ENCODE measurements at places on chromosomes 3 and 15. TPM values are rescaled to one million over a fixed set of nuclear protein-coding genes. Genes with fewer than 3 reads are reported as not detected.

GPR149 gene
- total RNA-seq = not detected

ACTC1 gene
- not detected for total RNA-seq

PCOLCE2 gene
- total RNA-seq = 0.56 TPM

ESYT3 gene
- 0.28 TPM for total RNA-seq

NCKIPSD gene
- 25.2 TPM for total RNA-seq

MFN1 gene
- total RNA-seq = 30.9 TPM

MST1 gene
- total RNA-seq = 4.2 TPM

CRYGS gene
- 0.23 TPM for total RNA-seq

SFMBT1 gene
- total RNA-seq = 5.6 TPM

PTH1R gene
- total RNA-seq = not detected

NDN gene
- 62.1 TPM for total RNA-seq
